ENCODE measurements at places on chromosomes 1 and 21.

DNA sequence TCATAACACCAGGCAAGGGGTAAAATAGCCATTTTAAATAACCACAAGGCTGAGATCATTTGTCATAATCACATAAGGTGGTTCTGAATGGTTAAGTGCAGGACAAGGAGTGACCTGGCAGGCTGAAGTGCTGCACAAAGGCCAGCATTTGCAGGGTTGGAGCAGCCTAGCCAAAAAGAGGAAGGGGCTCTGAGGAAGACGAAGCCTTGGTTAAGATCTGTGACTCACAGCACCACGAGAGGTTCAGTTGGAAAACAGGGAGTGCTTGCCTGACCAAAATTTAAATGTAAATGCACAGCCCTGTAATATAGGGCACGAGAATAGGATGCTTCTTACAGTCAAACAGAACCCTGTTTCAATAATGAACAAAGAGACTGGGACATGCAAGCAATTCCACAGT, 12.1 kb downstream of the ATP5PF start:
- no peak for DNase-seq

DNA sequence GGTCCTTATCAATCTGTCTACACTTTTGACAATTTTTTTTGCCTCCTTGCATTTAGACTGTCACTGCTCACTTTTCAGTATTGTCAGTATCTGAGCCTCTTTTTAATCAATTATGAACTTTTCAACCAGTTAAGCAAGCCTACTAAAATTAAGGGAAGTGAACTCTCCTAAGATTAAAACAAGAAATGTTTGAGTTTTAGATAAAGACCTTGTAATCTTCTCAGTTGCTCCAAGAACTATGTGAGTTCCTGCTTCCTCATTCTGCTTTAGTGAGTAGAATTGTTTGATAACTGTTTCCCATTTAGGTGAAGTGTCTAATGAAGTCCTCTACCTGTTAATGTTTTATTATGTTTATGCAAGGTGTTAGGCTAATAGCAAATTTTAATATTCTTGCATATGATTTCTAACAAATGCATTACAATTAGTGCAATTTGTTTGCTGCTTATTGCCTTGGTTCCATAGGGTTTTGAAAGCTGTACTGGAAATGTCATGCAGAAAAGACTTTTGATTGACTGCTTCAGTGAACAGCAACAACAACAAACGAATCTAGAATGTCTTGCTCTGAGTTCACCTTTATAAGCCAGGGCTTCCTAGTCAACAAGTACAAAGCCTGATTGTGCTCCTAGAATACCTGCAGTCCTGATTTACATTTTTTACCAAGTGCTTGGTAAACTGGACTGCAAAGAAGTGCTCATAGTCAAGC, 40.9 kb downstream of the PLA2G4A start:
- no peak for DNase-seq

DNA sequence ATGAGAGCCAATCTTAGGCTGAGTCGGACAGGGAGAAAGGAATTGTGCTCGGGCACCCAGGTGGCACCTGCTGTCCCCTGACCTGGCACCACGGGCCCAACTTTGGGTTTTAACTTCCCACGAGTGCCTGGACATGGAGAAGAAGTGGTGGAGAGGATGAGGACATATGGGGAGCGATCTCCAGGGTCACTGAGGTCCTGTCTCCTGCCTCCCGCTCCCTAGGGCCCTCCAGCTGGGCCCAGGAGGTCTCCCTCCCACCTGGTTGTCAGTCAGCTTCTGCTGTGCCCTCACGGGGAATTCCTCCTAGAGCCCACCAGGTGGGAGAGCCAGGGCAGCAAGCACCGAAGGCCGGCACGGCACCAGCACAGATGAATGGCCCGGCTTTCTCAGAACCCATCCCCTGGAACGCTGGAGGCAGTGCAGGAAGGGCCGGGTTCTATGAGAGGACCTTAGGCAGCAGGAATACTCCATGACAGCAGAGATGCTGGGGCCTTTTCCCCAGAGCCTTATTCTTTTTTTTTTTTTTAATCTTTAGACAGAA, 435.5 kb downstream of the CAMTA1 start:
- no peak for DNase-seq

DNA sequence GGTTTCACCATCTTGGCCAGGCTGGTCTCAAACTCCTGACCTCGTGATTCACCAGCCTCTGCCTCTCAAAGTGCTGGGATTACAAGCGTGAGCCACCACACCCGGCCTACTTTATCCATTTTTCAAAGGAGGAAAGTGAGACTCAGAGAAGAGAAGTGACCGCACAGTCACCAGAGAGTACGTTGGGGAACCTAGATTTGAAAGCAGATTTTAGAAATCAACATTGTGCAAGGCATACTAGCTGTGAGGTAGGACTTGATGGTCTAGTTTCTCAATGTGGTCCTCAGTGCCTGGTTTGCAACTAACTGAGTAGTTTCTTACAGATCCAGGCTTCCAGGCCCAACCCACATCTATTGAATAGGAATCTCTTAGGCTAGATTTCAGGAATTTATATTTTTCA, 1.7 kb upstream of the PRCC start:
- DNase-seq: no peak

DNA sequence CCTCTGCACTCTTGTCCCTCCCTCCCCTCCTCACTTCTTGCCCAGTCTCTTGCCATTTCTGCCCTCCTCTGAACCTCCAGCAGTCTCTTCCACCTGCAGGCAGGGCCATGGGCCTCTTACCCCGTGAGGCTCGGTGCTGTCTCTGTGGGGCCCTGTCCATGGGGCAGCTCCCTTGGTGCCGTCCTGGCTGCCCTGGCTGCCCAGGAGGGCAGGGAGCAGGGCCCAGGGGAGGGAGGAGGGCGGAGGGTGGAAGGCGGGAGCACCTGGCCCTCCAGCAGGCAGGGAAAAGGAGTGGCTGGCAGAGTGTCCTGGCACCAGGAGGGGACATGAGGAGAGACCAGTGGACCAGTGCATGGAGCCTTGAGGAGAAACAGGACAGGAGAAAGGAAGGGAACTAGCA, at the start of gene RORC:
TSS of gene RORC (minus strand) at position 198 of the 400 bp plus-strand sequence. CDS start at position 160, 38 bp downstream.
- DNase-seq: no peak

- DNase-seq: no peak
These were observed 109.8 kb downstream of the JAK1 start for GRCh38 chr1:64856553-64856952.

DNA sequence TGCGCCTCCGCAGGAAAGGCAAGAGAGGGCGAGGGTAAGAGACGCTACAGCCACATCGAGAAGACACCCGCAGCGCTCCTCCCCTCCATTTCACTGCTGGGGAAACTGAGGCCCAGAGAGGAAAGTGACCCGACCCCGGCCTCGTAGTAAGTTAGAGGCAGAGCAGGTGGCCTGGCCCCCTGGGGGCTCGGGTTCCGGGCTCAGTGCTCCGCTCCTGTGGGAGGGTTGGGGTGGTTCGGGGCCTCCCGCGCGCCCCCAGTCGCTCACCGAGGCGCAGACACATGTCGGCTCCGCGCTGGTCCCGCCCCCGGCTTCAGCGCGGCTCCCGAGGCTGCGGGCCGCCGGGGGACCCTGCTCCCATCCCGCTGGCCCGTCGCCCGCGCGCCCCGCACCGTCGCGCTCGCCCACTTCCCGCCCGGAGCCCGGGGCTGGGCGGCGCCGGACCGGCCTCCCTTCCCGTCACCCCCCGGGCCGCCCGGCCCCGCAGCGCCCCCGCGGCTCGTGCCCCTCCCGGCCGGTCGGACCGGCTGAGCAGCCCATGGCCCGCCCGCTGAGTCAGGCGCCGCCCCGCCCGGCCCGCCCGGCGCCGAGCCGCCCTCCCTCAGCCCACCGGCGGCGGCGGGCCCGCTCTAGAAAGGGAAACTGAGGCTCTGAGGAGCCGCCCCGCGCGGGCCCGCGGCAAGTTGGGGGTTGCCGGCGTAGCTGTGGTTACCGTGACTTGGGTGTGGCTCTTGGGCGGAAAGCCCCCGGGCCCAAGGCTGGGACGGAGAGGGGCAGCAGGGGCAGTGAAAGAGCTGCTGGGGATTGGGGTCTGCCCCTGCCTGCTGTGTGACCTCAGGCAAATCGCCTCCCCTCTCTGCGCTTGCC, at the start of gene TMEM54:
TSS of gene TMEM54 (minus strand) at position 434 of the 867 bp plus-strand sequence. CDS start at position 283, 151 bp downstream.
- DNase-seq: peak; percentile 26

GRCh38 chr1:180244840-180245239, 14.8 kb downstream of the LHX4 start:
- no peak for DNase-seq

- DNase-seq: no peak
These were observed 1.7 kb downstream of the TNFSF4 start for GRCh38 chr1:173205146-173206051.

DNA sequence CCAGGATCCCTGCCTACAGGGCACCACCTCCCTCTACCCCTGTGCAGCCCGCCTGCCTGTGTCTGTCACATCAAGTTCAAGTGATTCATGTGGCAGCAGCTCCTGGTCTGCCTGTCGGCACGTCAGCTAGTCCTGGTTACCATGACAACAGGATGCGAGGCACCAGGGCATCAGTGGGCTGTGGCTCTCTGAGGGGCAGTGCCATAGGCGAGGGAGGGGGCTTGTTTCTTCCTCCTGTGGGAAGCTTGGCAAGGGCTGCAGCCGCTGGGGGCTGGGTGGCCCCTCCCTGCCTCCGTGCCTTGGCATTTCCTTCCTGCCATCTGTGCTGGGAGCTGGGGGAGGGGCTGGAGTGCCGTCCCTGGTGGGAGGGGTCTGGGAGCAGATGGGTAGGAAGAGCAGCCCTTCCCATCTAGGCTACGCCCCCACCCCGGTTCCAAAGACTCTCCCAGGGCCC, 43.1 kb downstream of the FOXO6 start:
- DNase-seq: peak; percentile 56
